ENCODE measurements at places on chromosomes 2 and 18.

GRCh38 chr2:16774091-16774490, 108.5 kb upstream of the CYRIA start:
- no peak for DNase-seq

- DNase-seq: no peak
Observed at GRCh38 chr2:71950256-71951082, 197.2 kb downstream of the CYP26B1 start.

- DNase-seq: no peak
Observed at GRCh38 chr2:138444411-138444810, 57.2 kb upstream of the SPOPL start.

GRCh38 chr18:6058941-6059340, 163.6 kb upstream of the TMEM200C start:
- DNase-seq: peak; percentile 22

- DNase-seq: no peak
Observed at GRCh38 chr2:97718051-97718882, 4.9 kb downstream of the ZAP70 start.

- no peak for DNase-seq
Observed at GRCh38 chr2:46332686-46333281, 35.6 kb downstream of the EPAS1 start.

DNA sequence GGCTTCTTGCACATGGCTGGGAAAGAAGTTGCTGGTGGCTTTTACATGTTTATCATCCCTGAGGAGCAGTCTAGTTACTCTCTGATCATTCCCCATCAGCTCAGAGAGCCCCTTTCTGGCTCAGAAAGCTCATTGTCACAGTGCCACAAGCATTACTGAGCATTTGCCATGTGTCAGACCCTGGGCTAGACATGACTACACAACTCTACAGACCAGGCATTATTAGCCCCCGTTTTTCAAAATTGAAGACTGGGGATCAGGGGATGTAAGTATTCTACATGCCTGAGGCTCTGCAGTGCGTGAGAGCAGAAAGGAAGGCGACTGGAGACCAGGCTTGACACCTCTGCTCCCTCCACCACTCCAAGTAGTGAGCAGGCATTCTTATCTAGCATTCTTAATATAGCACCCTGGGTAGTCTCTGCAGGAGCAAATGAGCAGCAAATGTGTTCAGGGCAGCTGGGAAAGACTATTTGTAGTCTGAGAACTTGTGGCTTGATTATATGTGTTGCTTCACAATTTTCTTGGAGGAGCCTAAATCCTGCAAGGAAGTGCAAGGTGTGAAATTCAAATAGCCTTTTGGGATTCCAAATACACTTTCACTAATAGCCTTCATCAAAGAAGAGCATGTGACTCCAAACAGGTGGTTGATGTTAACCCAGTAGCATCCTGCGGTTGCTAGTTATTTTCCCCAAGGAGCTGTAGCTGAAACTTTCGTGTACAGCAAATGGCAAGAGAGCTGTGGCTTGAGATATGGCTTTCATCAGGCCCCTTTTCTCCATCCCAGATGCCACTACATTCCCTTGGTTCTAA, 143.2 kb downstream of the DDX1 start:
- DNase-seq: no peak

- no peak for DNase-seq
Observed at GRCh38 chr2:15155959-15156574, 405.1 kb downstream of the NBAS start.

DNA sequence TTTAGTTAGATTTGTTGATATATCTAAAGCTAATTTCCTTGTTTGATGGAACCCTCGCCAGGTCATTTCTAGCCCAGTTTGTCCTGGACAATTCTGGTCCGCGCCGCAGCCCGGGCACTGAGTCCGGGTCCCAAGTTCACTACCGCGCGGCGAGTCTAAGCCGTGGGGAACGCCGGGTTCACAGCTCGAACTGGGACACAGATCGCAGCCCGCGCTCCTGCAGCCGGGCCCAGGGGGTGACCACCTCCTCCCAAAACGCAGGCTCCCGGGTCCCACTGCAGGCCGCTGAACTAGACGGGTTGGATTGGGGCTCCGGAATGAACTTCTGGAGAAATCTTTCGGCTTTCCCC, 681 bp downstream of the ACADL start:
- no peak for DNase-seq

GRCh38 chr2:84844141-84844540, 36.7 kb downstream of the TRABD2A start:
- no peak for DNase-seq

- DNase-seq: no peak
Observed at GRCh38 chr2:46493971-46494250, 14.5 kb downstream of the TMEM247 start.

All from DMS153 (cell line).